Esophagus (tissue), 2 donors: ENCODE measurements at places on chromosomes 5 and 9. TPM values are rescaled to one million over a fixed set of nuclear protein-coding genes. Genes with fewer than 3 reads are reported as not detected.

The FYB1 gene
- polyA plus RNA-seq, result 0.86 TPM

The EGR1 gene
- polyA plus RNA-seq, result 45.0 TPM

The FOXD4L5 gene
- polyA plus RNA-seq, result 0.06 TPM

The NR2F1-AS1 gene
- polyA plus RNA-seq, result 3.2 TPM

The IL4 gene
- not detected for polyA plus RNA-seq
